Activated CD4-positive, alpha-beta T cell treated with anti-CD3 and anti-CD28 coated beads, Interleukin-2, amount 10 ng/mL, durations not matched to agents 7 days and 5 days (primary cell): ENCODE measurements at places on chromosomes 2 and 18.

DNA sequence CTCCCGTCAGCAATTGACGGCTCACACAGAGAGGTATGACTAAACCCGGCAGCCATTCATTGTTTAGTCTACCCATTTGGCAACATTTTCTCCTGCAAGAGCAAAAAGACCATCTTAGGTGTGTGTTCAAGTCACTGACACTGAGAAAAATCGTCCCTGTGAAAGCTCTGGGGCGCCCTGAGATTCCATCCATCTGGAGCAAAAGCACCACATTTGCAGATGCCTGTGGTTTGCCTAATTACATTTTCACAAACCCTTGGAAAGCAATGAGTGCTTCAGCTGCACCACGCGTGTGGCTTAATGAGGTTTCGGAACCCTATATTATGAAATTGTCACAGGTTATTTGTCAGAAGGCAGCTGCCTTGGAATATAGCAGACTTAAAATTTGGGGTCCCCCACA lies 110.7 kb upstream of the PTPRM start:
- DNase-seq: no peak

DNA sequence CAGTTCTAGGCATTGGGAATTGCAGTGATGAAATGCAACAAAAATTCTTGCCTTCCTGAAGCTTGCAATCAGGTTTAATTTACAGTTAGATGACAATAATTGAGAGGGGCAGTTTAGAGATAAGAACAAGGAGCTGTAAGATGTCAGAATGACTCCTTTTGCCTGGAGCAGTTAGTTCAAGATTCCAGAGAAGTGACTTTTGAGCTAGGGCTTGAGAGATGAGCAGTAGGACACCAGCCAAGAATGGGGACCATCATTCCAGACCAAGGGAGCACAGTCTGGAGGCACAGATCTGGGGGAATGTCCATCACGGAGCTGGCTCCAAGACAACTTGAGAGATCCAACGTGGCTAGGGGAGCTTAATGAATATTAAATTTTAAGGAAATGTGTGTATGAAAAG lies 26.8 kb downstream of the CACNB4 start:
- no peak for DNase-seq

GRCh38 chr2:235270956-235271355 lies 222.9 kb upstream of the AGAP1 start:
- peak; percentile 34 for DNase-seq

- DNase-seq: no peak
Observed at GRCh38 chr2:100178864-100179263, 36.5 kb upstream of the AFF3 start.

GRCh38 chr2:48568547-48568946 lies 38.6 kb downstream of the STON1 start:
- no peak for DNase-seq

DNA sequence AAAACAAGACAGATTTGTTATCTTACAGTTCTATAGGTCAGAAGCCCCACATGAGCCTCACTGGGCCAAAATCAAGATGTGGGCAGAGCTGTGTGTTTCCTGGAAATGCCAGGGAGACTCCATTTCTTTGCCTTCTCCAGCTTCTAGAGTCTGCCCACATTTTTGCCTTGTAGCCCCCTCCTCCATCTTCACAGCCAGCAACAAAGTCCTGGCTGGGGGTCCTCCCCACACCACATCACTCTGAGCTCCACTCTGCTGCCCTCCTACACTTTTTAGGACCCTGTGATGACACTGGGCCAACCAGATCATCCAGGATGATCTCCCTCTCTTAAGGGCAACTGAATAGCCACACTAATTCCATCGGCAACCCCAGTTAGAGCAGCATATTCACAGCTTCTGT lies 34.3 kb downstream of the ASB1 start:
- peak; percentile 4 for DNase-seq

DNA sequence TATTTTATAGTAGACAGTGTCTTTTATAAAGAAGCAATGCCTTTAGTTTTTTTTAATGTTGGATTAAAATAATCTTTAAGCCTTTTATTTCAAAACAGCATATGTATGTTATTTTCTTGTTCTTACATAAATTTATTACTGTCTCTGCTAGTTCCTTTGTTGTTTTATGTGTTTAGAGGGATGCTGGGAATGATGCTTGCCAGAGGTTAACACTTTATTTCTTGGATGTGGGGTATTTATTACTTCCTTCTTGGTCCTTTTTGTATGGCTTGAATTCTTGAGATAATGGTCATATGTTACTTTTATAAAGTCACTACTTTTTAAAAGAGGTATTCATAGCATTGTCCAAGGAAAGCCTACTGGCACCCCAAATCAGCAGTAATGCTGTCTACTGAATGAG lies 63.1 kb downstream of the ANKRD12 start:
- DNase-seq: no peak

- no peak for DNase-seq
Observed at GRCh38 chr2:99957332-99958133, 184.9 kb downstream of the AFF3 start.

DNA sequence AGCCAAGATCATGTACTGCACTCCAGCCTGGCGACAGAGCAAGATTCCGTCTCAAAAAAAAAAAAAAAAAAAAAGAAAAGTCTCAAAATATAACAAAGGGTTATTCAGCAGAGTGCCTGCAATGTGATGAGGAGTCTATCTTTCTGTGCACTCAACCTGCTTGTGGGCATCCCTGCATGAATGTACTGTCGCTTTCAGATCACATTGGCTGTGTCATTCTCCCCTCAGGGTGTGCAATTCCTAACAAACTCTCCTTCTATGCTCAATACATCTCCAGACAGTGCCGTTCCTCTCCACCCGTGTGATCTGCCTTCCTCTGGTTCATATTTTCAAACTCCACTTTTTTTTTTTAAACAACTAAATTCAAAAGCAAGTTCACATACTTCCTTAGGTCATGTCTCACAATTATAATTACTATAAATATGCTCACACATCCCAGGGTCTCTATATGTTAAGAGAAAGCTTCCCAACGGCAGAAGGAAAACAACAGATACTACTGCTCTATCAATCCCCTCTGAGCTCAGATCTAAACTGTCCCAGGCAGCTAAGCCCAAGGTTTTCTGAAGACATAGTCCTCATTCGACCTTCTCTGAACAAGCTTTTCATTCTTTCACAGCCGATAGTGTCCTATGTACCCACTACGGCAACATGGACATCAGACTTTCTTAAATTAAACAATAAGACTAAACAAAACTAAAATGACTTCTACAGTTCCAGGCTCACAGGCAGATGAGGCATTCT lies 35.2 kb downstream of the PTMA start:
- DNase-seq: no peak

DNA sequence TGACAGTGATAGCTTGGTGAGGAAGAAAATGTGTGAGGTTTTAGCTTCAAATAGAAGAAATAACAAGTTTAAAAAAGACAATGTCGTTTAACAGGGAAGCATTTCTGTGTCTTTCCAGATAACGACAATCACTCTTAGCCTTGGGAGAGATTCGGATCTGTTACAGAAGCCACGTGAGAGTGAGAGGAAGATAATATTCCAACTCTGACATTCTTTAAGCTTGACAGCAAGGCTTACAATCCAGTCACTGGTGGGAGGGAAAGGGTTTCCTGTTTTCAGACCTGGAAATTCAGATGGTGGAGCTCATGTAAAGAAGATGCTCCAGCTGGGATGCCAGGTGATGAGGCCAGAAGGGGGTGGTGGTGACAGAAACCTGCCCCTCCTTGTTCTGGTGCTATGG lies 30.8 kb downstream of the FBXO48 start:
- DNase-seq: no peak

DNA sequence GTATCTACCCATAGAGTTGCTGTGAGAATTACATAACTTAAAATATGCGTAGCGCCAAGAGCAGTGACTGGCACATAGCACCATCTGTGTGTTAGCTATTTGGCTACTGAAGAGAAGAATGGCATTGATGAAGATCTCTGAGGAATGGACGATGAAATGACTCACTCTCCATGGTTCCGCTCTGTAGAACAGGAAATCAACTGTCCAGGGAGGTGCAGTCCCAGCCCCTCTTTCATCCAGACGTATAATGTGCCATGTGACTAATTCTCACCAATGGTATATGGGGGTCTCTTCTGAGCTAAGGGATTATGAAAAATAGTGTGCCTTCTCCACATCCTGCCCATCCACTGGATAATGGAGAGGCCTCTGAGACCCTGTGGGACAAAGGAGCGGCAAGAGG lies 254.8 kb downstream of the CYP26B1 start:
- DNase-seq: no peak

- DNase-seq: no peak
Observed at GRCh38 chr18:50619861-50620275, 60.0 kb downstream of the MAPK4 start.

GRCh38 chr18:79300413-79300812 lies 95.3 kb upstream of the NFATC1 start:
- no peak for DNase-seq
